ENCODE measurements at places on chromosomes 6 and 20.

DNA sequence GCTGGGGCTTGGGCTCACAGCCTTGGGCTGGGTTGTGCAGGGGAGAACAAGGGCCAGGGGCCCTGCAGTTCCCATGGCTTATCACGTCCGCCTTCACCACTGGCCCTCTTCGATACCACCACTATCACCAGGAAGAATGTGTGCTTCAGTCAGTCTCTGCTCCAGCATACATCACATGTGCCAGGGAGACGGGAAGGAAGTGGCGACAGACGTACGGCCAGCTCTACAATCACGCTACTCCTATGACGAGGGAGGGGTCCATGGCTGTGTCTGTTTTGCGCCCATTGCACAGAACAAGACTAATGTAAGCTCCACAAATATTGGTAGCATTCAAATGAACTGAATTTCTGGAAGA is 72.1 kb downstream of the TRAM2 start:
- DNase-seq: no peak

DNA sequence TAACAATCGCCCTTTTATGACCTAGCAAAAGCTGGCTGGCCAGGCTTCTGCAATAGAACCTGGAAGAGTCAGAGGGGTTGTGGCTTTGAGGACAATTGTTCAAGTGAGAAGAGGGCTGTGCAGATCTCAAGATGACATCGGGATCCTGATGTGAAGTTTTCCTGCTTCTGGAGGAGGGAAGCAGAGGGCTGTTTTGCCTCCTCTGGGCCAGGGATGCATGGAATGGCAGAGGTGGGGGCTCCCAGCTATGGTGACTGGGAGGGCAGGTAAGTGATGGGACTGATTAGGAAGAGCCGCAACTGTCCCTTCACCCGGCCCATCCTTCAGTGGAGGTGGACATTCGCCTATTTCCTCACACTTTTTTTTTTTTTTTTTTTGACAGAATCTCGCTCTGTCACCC is 43.4 kb upstream of the BLCAP start:
- no peak for DNase-seq

DNA sequence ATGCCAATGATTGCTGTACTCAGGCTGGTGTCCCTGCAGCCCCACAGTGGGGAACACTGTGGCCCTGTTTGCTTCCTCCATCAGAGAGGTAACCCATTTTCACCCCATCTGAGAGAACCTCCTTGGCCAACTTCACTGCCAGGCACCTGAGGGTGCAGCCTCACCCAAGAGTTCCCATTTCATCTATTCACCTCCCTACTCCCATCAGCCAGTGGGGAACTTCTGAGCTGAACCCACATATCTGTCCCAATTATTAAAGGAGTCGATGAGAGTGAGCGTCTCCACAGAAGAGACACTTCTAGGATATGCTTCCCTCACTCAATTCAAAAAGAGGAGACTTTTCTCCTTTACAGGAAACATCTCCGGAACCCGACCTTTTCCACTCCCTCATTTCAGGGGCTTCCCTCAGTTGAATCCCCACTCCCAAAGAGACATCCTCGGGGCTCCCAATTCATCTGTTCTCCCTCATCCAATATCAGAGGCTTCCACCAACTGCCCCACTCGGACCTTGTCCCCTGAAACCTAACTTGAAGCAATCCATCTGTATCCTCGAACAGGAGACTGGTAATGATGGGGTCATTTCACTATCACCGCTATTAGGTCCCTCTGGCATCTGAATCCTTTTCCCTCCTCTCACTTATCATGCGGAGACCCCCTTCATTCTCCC is 988 bp downstream of the UBE2V1 start:
- no peak for DNase-seq

DNA sequence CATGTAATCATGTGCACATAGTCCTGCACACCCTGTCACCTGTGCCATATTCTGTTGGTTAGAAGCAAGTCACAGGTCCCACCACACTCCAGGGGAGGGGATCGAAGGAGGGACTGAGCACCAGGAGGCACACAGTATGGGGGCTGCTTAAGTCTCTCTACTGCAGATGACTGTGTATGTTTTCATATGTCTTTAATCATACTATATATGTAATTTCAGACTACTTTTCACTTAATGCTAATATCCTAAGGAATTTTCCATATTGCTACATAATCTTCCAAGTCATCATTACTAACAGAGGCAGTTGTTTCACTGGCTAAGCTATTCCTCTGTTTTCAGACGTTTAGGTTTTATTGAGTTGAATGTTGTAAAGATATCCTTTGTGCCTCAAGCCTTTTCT is 10.8 kb downstream of the EFCAB8 start:
- DNase-seq: no peak

DNA sequence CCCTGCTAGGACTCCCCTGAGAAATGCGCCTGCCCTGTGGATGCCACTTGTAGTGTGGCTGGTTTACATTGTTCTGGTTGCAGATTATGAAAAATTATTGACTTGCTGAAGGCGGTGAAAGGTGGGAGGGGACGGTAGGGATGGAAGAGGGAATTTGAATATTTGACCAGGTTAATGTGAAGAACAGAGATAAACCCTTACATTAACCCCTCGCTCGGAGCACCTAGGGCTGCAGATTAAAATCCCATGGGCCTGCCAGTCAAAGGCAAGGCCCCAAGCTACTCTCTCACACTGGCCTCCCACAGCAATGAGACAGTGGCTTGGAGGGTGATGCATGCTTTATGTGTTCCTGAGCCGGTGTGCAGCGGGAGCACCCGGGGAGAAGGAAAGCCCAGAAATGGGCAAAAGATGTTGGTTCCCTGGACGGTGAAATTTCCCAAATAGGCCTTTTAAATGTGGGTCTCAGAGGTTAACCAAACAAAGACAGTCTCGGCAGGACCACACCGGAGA is 2.5 kb downstream of the FOXF2 start:
- DNase-seq: no peak

DNA sequence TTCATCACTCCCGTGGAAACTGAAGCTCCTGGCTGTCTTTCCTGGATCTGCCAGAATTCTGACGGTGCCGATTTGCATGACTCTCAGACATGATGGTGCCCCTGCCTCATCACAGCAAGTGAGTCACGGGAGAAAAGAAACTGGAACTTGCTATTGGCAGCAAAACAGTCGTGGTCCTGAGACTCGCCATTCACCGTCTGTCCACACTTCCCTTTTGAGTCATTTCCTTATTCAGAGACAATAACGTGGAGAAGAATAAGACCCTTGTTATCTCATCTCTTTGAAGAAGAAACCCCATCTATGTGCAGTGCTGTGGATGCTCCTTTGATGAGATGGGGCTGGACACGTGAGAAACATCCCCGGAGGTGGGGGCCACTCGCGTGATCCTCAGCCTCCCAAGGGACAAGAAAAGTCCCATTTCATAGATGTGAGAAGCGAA is 4.2 kb downstream of the GPR31 start:
- no peak for DNase-seq

DNA sequence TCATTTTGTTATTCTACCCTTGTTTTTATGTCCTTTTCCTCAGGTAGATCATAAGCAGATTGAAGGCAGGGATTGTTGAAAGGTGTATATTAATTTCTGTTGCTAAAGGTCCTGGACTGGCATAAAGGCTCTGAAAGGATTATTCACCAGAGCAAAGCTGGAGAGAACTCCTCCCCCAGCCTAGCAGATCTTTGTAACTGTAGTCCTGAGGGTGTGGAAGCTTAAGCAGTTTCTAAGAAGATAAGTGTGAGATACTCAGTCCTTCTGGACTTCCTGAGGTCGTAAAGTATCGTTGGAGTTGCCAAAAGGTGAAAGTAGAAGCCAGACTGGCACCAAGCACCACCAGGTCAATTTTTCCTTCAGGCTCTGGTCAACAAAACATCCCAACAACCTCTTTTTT is 24.2 kb downstream of the CGA start:
- DNase-seq: no peak

- DNase-seq: no peak
Observed at GRCh38 chr20:58277578-58278472, 31.7 kb upstream of the RAB22A start.

- DNase-seq: no peak
Observed at GRCh38 chr6:38637756-38638155, 2.0 kb downstream of the BTBD9 start.

DNA sequence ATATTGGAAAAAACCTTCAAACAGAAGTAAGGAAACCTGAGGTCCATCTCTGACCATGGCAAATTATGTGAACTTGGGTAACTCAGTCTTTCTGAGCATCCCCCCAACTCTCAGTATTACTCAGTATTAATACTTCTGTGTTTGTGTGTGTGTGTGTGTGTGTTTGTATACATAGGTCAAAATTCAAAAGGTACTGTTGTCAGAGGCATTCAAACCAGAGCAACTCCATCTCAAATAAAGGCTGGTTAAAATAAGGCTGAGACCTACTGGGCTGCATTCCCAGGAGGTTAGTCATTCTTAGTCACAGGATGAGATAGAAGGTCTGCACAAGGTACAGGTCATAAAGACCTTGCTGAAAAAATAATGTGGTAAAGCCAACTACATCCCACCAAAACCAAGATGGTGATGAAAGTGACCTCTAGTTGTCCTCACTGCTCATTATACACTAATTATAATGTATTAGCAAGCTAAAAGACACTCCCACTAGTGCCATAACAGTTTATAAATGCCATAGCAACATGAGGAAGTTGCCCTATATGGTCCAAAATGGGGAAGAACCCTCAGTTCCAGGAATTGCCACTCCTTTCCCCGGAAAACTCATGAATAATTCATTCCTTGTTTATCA is 33.3 kb upstream of the SLC22A16 start:
- DNase-seq: no peak

DNA sequence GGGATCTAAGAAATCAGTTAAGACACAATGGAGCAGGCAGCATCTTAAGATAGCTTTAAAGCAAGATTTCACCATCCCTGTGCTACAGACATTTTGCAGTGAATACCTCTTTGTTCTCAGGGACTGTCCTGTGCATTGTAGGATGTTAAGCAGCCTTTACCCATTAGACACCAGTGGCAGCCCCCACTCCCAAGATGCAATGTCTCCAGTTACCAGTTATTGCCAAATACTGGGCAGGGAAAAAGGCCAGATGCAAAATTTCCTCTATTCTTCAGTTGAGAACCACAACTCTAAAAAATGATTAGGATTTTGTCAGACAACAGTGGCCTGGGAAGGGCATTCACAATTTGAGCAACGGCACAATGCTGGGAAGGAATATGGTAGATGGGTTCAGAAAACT is 6.1 kb downstream of the FBXO5 start:
- no peak for DNase-seq

DNA sequence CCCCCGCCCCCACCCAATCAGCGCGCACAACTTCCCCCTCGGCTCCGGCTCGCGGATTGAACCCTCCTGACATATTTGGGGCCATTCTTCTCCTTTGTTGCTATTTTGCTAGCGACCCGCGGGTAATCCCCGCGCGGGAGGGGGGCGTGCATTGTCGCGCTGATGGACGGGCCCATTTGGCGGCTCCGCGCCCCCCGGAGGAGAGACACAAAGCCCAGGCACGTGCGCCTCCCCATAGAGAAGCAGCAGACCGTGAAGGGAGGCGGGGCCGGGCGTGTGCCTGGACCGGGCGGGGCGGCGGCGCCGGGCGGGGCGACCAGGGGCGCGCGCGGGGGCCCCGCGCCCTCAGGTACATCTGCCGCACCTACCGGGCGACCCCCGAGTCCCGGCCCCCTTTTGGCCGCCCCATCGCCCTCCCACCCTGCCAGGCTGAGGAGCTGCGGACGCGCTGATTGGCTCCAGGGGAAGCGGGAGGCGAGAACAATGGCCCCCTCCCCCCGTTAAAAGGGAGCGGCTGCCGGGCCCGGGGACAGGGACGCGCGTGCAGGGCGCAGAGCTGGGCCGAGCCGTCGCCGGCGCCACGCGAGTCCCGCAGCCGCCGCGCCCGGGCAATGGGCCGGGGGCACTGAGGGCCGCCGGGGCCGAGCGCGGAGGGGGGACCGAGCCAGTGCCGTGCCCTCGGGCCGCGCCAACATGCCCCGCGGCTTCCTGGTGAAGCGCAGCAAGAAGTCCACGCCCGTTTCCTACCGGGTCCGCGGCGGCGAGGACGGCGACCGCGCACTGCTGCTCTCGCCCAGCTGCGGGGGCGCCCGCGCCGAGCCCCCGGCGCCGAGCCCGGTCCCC is at the start of gene INSM1:
TSS of gene INSM1 (plus strand) at position 530 of the 843 bp plus-strand sequence. CDS start at position 694, 164 bp downstream.
- DNase-seq: no peak

GRCh38 chr6:110366975-110367374 is 8.8 kb upstream of the METTL24 start:
- no peak for DNase-seq

DNA sequence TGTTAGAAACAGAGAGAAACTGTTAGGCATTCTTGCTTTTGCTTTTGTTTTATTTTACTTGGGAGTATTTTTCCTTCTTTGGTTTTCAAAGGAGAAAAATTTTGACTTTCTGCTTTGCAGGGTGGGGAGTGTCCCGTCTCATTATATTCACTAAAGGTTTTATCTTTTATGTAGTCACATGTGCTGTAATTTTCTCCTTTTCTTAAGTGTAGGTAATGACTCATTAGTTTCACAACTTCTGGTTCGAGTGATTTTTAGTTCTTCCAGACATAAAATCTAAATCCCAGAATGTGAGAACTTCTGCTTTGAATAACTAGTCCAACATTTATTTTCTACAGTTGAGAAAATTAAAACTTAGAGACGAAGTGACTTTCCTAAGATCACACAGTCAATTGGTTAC is 37.7 kb downstream of the ADGRF1 start:
- no peak for DNase-seq

GRCh38 chr20:8647961-8648441 is 420.9 kb upstream of the PLCB4 start:
- DNase-seq: no peak

DNA sequence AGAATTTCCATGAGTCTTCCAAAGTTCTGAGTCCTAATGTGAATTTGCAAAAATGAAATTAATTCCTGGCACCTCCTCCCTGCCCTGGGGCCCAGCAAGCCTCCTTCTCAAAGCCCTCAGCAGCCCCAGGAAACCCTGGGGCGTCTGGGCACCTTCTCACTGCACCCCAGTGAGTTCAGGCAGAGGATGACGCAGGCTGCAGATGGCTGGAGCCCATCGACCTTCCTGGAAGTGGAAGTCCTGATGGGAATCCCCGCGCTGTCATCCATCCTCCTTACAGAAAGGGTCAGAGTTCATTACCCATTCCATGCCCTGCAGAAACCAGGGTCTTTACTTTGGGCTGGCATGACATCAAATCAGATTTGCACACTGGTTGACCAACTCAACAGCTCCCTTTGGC is 31.6 kb downstream of the DLL1 start:
- no peak for DNase-seq

DNA sequence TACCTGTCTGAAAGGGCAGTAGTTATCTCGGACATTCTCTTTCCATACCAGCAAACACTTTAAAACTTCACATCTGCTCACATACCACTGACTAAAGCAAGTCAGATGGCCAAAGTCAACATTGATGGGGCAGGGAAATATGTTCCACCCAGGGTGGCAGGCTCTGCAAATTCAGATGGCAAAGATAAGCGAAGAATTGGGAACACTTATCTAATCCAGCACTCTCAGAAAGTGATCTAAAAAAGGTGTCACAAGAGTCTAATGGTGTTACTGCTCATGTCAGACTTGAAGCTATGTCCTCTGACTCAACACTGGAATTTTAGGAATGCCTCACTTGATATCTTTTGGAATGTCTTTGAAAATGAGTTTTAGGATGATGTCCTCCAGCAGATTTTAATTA is 1086.2 kb downstream of the KIF16B start:
- DNase-seq: no peak
